ENCODE measurements at places on chromosomes 6 and 20.

- no peak for DNase-seq
Observed at GRCh38 chr6:107185391-107185970, 70.2 kb upstream of the BEND3 start.

- DNase-seq = no peak
Observed at GRCh38 chr6:98980819-98981218, 33.1 kb upstream of the FBXL4 start.

- DNase-seq = no peak
Observed at GRCh38 chr20:34859826-34860545, 12.7 kb downstream of the GGT7 start.

DNA sequence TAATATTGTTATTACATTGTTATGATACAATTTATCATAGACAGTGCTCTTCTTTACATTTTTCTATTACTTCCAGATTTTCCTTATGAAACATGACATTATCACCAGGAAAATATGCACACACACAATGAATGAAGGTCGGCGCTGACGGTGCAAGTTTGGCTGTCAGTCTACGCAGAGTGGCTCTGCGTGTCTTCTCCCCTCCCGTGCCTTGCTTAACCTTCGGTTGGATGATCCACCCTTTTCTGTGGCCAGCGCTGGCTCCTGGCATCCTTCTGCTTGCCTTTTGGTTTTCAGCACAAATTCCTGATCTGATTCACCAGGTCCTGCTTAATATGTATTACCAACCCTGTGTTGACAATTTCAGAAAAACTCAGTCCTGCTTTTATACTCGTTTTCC is 157.4 kb downstream of the TSHZ2 start:
- no peak for DNase-seq

DNA sequence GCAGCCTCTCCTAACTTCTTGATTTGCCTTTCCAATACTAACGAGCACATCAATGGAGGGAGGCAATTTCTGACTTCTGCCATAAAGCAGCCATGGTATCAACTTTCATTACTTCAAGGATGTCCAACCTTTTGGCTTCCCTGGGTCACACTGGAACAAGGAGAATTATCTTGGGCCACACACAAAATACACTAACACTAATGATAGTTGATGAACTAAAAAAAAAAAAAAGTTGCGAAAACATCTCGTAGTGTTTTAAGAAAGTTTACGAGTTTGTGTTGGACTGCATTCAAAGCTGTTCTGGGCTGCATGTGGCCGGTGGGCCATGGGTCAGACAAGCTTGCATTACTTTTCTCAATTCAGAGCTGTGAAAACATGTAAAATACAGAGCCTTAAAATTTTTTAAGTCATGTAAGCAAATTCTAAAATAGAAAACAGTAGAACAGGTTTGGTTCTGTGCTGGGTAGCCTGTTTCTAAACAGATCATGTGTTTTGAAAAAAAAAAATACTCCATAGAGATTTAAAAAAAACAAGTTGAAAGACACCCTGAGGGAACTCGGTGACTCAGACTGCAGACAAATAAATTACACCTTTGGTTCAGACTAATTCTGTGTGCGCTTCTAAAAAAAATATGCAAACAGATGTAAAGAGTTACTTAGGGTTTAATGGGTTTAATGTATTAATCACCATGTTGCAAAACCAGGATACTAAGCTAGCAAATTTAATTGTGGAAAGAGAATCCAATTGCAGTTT is 43.6 kb upstream of the SLC22A23 start:
- no peak for DNase-seq

- DNase-seq = no peak
Observed at GRCh38 chr20:15039088-15039752, 701.8 kb upstream of the FLRT3 start.

GRCh38 chr6:137775720-137776119 is 91.3 kb upstream of the TNFAIP3 start:
- no peak for DNase-seq
